ENCODE measurements at places on chromosomes 2 and 18.

- peak; percentile 21 for DNase-seq
Observed at GRCh38 chr2:45626387-45627221, 15.5 kb upstream of the SRBD1 start.

GRCh38 chr2:136665736-136666135 lies 99.6 kb upstream of the THSD7B start:
- no peak for DNase-seq

DNA sequence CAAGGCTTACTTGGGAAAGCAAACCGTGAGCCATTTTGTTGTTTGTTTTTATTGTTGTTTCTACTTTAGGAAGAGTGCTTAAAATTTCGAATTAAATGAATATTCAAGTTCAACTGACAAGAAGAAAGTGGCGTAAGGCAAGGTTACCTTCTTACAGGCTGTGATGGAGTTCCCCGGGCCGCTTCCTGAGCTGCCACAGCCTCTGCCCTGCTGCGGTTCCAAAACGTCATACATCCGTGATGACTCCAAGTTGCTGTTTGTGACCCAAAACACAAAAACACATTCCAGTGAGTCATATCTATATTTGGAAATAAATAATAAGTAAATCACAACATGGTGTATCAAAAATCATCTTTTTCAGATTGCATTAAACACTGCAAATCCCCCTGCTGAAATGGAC lies 49.7 kb downstream of the SPHKAP start:
- DNase-seq: no peak

GRCh38 chr18:74597034-74597661 lies 522 bp upstream of the ZNF407 start:
- DNase-seq: no peak

DNA sequence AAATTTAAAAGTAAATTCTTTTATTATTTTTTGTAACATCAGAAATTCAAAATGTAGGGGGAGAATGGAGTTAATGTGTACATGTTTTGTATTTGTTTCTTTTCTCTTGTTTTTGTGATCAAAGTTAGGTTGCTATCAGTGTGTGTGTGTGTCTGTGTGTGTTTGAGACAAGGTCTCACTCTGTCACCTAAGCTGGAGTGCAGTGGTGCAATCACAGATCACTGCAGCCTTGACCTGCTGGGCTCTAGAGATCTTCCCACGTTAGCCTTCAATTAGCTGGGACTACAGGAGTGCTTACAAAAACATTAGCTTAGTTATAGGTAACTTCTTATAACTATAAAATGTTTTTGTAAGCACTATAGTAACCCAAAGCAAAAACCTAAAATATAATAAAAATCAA lies 50.7 kb downstream of the GDF7 start:
- no peak for DNase-seq

GRCh38 chr2:106012591-106013347 lies 181.3 kb downstream of the UXS1 start:
- no peak for DNase-seq

DNA sequence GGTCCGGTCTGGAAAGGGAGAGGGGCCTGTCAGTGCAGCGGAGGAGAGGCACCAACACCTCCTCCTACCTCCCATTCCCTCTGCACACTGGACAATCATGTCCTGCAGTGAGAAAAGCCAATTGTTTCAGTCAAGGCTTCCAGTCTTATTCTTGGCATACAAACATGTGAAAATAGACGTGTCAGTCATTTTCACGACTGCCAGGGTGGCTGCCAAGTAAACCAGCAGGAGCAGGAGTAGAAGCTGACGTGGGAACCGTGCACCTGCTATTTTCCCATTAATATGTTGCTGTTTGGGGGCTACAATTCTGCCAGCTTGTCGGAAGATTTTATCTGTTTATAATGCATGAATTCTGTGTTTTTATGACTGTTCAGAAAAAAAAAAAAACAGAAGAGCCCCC lies 202.3 kb downstream of the SPP2 start:
- DNase-seq: peak; percentile 41

- DNase-seq: no peak
Observed at GRCh38 chr2:4635289-4635688, 931.9 kb downstream of the DCDC2C start.

DNA sequence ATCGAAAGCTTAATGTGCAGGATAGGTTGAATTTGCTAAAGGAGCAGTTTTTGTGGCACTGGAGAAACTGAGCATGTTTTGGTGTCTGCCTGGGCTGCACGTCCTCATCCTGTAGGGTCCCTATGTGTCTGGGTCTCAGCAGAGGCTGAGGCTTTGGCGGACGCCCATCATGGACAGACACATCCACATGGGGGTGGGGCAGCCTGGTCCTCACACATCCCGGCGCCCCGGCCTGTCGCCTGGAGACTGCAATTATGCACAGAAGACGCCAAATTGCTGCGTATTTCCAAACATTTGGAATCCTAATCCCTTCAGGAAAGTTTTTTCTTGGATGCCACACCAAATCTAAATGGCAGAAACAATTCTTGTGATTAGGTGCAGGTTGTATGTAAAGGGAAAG lies 128.2 kb upstream of the TWIST2 start:
- no peak for DNase-seq

- no peak for DNase-seq
Observed at GRCh38 chr2:25794544-25795276, 83.6 kb downstream of the ASXL2 start.

- no peak for DNase-seq
Observed at GRCh38 chr18:36534154-36534688, 236.7 kb downstream of the FHOD3 start.

- DNase-seq: no peak
Observed at GRCh38 chr2:217402761-217403383, 543.0 kb upstream of the TNP1 start.

DNA sequence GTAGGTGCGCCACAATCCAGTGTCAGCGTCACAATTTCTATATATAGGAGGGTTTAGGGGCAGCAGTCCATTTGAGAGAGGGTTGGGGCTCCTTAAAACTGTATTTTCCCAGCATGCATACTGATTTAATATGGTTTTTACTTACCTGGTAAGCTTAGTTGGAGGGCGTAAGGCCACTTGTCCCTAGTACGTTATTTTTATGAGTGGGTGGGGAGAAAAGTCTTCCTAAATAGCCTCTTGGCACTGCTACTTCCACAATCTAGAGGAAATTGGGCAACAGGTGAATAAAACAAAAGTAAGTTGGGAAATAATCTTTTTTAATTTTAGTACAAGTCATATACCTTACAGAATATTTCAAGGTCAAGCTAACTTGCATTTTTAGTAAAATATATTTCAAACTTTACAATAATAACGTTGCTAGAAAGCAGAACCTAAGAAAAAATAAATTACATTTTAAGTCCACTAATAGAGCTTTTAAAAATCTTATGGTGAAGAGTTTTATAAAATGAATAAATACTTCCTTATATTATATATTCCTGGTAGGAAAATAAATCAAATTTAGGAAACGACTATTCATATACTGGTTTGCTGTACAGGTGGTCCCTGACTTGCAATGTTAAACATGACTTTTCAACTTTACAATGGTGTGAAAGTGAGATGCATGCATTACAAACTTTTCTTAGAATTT lies 20.9 kb downstream of the DHRS9 start:
- DNase-seq: no peak

DNA sequence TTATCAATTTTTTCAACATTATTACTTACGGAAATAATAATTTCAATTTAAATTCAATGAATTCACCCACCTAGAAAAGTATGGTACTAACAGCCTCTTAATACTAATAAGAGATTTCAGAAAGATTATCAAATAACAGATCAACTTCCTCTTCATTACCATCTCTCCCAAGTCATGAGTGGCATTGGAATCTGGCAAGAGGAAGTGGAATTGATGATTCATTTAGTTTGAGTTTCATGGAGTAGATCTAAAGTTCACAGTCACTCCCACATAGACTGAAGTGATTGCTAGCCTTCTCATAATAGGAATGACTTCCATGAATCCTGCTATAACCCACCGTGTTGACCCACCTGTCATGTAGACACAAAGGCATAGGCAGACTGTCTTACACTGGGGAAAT lies 77.7 kb upstream of the WDR75 start:
- no peak for DNase-seq

- DNase-seq: no peak
Observed at GRCh38 chr18:57294547-57294946, 57.8 kb upstream of the ST8SIA3 start.

GRCh38 chr2:219731173-219731572 lies 103.7 kb downstream of the SLC4A3 start:
- no peak for DNase-seq

- no peak for DNase-seq
Observed at GRCh38 chr2:196361606-196362326, 190.4 kb upstream of the STK17B start.

DNA sequence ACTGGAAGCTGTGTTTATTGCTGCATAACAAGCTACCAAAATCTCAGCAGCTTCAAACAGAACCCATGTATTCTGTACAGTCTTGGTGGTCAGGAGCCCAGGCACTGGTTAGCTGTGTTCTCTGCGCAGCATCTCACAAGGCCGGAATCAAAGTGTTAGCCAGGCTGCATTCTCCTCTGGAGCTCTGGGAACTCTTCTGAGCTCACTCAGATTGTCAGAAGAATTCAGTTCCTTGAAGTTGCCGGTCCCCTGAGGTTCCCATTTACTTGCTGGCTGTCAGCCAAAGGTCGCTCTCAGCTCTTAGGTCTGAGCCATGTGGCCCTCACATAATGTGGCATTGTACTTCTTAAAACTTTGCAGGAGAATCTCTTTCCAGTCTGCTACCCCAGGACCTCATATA lies 123.6 kb upstream of the SMIM21 start:
- no peak for DNase-seq

- no peak for DNase-seq
Observed at GRCh38 chr2:147002256-147002655, 842.6 kb upstream of the ACVR2A start.

GRCh38 chr2:151987484-151987883 lies 111.4 kb downstream of the CACNB4 start:
- no peak for DNase-seq

- no peak for DNase-seq
Observed at GRCh38 chr2:226411727-226412360, 387.8 kb downstream of the IRS1 start.

DNA sequence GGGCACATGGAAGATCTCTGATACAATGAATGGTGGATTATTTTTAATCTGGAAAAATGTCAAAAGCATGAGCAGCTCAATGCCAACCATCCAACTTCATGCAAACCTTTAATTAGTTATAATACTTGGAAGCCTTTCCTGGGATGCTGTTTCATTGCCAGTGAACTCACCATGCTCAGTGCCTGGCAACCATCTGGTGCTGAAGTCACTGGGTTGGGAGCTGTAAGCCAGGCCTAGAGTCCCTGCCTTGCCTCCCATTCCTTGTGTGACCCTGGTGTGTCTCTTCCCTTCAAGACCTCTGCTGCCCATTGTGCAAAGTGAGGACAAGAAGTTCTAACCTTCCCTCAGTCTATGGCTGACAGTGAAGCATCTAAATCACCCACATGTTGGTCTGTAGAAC lies 458.7 kb downstream of the RNF144A start:
- DNase-seq: no peak

DNA sequence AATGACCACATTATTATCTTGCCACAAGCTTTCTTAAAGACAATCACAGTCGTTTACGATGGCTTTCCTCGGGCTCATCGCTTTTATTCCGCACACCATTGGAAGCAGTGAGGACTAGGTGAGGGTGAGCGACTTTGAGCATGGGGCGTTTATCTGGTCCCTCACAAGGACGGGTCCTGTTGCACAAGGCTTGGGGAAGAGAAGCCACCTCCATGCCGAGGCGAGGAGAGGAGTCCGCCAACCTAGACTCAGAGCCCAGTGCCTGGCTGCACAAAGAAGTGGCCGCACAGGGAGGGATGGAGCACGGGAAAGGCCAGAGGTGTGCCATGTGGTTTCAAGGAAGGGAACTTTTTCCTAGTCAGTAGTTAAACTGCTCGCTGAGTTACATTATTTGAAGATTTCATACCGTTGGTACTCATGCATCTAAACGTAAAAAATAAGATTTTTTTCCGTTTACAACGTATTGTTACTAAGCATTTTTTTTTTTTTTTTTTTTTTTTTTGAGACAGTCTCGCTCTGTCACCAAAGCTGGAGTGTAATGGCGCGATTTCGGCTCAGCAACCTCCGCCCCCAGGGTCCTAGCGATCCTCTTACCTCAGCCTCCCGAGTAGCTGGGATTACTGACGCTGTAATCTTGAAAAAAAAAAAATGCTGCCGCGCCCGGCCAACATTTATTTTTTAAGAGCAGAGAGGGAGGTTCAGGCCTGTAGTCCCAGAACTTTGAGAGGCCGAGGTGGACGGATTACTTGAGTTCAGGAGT lies 849 bp upstream of the CYP27C1 start:
- DNase-seq: no peak

GRCh38 chr18:40013001-40013609 lies 1941.9 kb upstream of the PIK3C3 start:
- DNase-seq: no peak

GRCh38 chr2:110837446-110838409 lies 105.4 kb downstream of the ACOXL start:
- no peak for DNase-seq

GRCh38 chr18:53253789-53254188 lies 913.8 kb downstream of the DCC start:
- DNase-seq: no peak

- DNase-seq: no peak
Observed at GRCh38 chr2:86066915-86067314, 38.8 kb downstream of the POLR1A start.

GRCh38 chr2:200756618-200757321 lies 54.9 kb upstream of the BZW1 start:
- DNase-seq: no peak

GRCh38 chr2:227280895-227281294 lies 44.2 kb upstream of the MFF start:
- DNase-seq: no peak

DNA sequence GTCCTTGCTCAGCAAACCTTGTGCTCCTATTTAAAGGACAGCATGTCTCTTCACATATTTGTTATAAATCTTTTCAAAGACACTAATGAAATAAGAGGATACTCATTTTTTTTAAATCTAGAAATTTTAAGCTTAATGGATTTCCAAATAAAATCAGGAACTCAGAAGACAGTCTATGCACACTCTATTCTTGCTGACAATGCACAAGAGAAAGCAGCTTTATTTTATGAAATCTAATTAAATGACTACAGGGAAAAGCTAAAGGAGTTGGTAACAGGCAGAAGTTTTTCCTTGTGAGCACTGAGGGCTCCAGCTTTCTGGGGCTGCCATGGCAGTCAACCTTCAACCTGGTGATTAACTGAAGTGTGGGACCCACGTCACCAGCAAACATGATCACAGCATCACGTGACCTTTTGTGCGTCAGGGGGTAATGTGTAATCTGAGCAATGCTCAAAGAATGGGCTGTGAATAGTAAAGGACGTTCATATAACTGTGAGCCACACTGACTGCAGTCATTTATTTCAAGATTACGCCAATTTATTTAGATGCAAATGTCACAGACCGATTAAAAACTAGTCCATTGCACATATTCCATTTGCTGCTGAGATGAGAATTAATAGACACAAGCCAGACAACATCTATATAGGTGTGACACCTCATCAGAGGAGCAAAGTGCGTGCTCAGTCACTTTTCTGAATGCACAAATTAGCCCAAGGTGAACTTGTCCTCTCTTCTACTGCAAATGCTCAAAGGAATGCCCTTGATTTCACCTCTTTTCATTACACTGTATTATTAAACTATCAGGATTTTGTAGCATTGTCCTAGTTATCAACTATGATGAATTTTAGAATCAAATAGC lies 11.6 kb upstream of the DNER start:
- no peak for DNase-seq

Data from NCI-H1092 (cell line).